ENCODE measurements at places on chromosomes 12 and 14.

GRCh38 chr14:23308721-23309445 is 2.2 kb downstream of the BCL2L2 start:
- no peak for DNase-seq

DNA sequence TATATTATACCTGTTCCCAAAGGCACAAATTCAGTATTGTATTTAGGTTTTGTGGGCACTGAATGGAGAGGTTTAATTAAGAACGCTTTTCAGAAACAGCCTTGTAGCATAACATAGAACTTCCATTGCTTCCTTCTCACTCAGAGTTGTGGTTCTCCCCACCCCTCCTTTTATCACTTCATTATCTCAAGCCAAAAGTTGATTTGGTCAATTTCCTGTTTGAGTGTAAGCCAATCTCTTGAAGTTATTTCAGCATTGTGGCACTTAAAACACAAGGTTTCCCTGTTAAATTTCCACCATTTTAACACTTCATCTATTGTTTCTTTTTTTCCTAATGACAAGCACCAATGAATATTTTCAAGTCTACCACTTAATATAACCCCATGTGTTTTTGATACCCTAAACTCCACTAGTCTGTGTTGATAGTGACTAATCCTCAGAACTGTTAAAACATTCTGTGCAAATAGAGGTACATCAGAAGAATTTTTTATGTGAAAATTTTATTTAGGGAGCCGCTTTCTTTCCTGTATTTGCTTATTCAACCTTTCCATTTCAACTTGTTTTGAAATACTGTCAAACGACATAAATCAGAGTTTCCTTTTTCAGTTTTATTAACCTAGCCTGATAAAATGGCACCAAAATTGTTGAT is 340.1 kb downstream of the BCAT1 start:
- DNase-seq: no peak

DNA sequence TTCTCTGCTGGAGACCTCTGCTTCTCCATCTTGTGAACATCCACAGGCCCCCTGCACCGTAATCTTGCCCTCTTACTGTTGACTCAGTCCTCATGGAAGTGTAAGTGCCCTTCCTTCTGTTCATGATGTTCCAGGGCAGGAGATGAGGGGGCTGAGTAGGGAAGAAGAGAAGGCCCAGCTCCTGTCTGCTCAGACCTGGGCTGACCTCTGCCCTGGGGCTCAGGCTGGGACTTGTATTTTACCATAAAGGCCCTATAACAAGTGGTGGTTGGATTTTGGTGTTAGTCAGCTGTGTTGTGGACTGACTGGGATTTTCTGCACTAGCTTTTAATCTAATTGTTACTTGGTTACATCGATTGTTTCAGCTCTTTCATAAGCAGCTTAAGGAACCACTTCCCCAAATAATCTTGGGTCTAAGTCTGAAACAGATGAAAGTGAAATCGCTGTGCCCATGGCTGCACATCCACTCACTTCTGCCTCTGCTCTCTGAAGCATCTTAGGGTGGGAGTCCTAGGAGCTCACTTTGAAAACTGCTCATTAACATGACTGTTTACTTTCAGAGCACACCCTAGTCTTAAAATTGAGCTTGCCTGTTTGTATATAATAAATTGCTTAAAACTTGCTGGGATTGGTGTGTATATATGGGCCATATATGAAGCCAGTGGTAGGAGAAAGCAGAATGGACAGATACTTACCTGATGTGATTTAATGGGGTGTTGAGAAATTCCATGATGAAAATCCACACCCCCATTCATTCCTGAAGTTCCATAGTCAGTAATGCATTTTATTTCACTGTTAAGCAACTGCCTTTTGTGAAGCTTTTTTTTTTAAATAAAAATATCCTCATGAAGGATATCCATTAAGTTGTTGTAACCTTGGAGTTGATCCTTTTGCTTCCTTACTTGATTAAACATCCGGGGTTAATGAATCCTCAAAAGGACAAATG is 17.7 kb downstream of the C12orf71 start:
- DNase-seq: no peak

- DNase-seq: no peak
Observed at GRCh38 chr12:45402288-45402687, 186.4 kb downstream of the ANO6 start.

GRCh38 chr14:23047034-23047634 is 5.1 kb downstream of the PSMB11 start:
- no peak for DNase-seq

- no peak for DNase-seq
Observed at GRCh38 chr12:19223695-19224094, 94.2 kb downstream of the PLEKHA5 start.

- no peak for DNase-seq
Observed at GRCh38 chr14:100201701-100202100, 37.2 kb upstream of the YY1 start.
